Activated T-helper 17 cell treated with anti-CD3 and anti-CD28 coated beads, Interleukin-2, amount 50 U/mL, for 72 hours (primary cell): ENCODE measurements at places on chromosomes 2 and 18. TPM values are rescaled to one million over a fixed set of nuclear protein-coding genes. Genes with fewer than 3 reads are reported as not detected.

Gene CYTIP
- 581 TPM for total RNA-seq

Gene RAB6D
- total RNA-seq, result not detected

Gene SLC30A3
- 0.50 TPM for total RNA-seq

Gene SERPINB12
- total RNA-seq, result not detected

Gene SLC8A1
- total RNA-seq, result 0.45 TPM
